ENCODE measurements at places on chromosomes 11 and 22. TPM values are rescaled to one million over a fixed set of nuclear protein-coding genes. Genes with fewer than 3 reads are reported as not detected.

GRCh38 chr22:46684706-46685105 is 53.3 kb downstream of the CERK start:
- DNase-seq = no peak

- no peak for DNase-seq
Measured at GRCh38 chr22:23282089-23282501, 101.8 kb downstream of the BCR start.

DNA sequence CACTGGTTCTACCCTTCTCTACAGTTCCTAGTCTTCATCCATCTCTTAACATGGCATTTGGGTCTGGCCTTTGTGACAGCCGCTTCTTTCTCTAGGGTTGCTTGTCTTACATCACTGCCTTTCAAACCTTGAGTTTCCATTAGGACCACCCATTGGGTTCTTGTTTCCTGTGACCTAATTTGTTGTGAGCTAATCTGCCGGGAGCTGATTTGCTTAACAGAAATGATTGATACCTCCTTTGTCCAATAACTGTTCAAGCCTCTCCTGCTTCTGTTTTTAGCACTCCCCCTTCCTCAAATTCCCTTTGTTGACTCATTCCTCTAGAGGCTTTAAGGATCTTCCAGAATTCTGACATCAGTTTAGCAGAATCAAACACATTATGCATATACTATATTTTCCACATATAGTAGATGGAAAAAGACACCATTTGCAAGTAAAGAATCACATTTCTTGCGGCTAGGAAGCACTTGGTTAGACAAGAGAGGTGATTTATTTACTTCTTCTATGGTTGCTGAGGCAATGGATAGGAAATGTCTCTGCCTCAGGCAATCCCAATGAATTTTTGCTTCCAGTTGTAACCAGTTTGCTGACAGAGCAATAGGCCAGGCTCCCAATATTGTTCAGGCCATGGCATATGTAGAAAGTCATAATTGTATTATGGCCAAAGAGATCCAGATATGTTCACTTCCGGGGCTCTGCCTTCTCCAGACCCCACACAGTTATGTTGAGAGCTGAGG is 130.7 kb downstream of the SNX19 start:
- no peak for DNase-seq

Gene SAA1
- total RNA-seq = 1.5 TPM

Gene PRG3
- total RNA-seq = not detected

GRCh38 chr11:34537636-34538035 is 24.0 kb upstream of the ELF5 start:
- no peak for DNase-seq

DNA sequence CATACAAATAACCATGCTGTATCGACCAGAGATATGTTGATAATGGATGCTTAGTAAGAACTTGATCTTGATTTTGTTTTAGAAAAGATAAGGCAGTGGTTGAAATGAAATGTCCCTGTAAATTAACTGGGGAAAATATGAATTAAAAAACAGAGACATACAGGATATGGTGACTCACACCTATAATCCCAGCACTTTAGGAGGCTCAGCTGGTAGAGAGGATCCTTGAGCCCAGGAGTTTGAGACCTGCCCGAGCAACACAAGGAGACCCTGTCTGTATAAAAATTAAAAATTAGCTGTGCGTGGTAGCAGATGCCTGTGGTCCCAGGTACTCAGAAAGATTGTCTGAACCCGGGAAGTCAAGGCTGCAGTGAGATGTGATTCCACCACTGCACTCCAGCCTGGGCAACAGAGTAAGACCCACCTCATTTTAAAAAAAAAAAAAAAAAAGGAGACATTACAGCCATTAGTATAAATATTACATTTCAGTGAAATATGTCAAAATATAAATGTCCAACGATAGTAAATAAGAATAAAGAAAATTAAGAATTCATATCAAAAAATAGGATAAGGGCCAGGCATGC is 4.6 kb downstream of the PICALM start:
- no peak for DNase-seq

- DNase-seq = no peak
Measured at GRCh38 chr11:10587995-10588394, 19.5 kb upstream of the LYVE1 start.

GRCh38 chr22:43257549-43257948 is 70.6 kb upstream of the TTLL12 start:
- no peak for DNase-seq

DNA sequence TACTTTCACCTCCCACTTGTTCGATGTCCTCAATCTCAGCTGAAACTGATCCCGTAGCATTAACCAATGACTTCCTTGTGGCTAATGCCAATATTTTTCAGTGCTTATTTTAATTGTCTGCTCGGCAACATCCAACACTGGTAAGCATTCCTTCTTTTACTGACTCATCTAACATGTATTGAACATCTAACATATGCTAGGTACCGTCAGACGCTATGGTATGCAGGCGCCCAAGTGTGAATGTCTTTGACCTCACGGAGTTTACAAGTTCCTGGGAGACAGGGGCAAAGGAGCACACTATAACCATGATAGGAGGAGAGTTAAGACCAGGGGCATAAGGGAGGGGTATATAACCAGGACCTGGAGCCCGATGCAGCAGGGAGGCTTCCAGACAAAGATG is 1.7 kb downstream of the BRMS1 start:
- DNase-seq = no peak

DNA sequence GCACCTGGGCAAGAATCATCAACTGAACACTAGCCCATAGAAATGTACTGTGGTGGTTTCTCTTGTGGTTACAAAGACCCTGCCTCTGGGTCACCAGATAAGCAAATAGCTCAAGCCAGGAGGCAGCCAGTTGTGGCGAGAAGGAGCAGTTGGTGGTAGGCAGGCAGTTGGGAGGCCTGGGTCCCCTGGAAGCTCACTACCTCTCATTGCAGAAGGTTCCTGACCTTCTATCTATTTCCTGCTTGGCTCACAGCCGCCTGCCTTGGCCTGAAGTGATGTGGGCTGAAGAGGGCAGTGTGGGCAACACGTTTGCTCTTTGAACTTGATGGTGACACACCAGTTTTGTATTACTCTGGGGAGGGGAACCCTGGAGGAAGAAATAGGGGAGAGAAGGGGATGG is 34.7 kb downstream of the NECTIN1 start:
- no peak for DNase-seq

Gene P4HA3
- total RNA-seq = 0.54 TPM

DNA sequence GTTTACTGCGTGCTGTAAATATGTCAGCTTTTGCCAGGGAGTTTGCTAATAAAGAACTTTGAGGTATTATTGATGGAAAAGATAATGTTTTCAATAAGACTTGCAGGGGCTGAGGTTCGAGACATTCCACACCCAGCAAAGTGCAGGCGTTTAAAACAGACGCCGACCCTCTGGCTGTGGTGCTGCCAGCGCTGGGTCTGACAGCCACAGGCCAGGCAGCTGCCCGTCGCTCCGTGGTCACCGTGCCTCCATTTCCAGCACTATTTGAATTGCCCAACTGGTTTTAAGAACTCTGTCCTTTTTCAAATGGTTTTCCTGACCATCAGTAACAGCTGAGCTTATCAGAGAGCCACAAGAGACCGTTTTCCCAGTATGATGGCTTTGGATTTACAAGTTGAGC is 28.1 kb upstream of the ALX4 start:
- peak; percentile 10 for DNase-seq

- DNase-seq = no peak
Measured at GRCh38 chr11:30987819-30988218, 381.7 kb downstream of the DCDC1 start.

Gene P2RY2
- 13.5 TPM for total RNA-seq

DNA sequence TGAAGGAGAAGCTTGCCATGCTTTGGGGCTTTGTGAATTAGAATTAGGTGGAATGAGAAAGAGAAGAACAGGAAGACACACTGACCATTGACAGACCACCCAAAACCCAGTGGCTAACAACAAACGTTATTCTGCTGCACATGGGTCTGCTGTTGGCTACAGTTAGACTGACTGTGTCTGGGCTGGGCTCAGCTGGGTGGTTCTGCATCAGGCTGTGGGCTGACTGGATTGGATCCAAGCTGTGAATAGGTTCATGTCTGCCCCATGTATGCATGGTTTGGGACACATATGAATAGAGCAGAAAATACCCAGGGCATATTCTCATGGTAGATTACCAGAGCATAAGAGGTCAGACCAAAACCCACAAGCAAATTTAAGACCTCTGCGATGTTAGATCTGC is 11.7 kb upstream of the LDLRAD3 start:
- DNase-seq = no peak

GRCh38 chr11:131278472-131278871 is 91.9 kb upstream of the NTM start:
- no peak for DNase-seq

Gene CD6
- 0.86 TPM for total RNA-seq

- no peak for DNase-seq
Measured at GRCh38 chr11:117875382-117876058, 938 bp downstream of the FXYD6 start.

Gene TMEM191B
- total RNA-seq = 0.62 TPM

DNA sequence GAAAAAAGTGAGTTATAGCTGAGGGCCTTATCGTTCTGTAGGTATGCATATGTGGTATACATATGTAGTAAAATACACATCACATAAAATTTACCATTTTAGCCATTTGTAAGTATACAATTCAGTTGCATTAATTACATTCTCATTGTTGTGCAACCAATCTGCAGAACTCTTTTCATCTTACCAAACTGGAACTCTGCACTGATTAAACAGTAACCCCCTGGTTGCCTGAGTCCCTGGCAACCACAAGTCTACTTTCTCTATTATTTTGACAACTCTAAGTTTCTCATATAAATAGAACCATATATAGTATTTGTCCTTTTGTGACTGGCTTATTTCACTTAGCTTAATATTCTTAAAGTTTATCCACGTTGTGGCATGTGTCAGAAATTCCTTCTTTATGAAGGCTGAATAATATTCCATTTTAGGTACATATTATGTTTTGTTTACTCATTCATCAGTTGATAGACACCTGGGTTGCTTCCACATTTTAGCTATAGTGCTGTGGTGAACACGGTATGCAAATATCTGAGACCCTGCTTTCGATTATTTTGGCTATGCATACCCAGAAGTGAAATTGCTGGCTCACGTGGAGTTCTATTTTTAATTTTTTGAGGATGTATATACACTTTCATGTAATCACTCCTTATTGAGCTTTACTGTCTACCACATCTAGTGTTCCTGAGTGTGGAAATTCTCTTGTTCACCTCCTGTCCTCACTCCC is 1.6 kb upstream of the DDX10 start:
- no peak for DNase-seq

Gene PANX2
- 0.30 TPM for total RNA-seq

GRCh38 chr11:108852701-108853100 is 187.8 kb downstream of the DDX10 start:
- DNase-seq = no peak

- no peak for DNase-seq
Measured at GRCh38 chr11:65716774-65717405, 3.7 kb downstream of the RNASEH2C start.

Gene NELL1
- total RNA-seq = not detected

- peak; percentile 14 for DNase-seq
Measured at GRCh38 chr11:117421476-117421875, 93.8 kb downstream of the CEP164 start.

Gene PKP3
- 0.83 TPM for total RNA-seq

Gene RANBP1
- total RNA-seq = 45.9 TPM

DNA sequence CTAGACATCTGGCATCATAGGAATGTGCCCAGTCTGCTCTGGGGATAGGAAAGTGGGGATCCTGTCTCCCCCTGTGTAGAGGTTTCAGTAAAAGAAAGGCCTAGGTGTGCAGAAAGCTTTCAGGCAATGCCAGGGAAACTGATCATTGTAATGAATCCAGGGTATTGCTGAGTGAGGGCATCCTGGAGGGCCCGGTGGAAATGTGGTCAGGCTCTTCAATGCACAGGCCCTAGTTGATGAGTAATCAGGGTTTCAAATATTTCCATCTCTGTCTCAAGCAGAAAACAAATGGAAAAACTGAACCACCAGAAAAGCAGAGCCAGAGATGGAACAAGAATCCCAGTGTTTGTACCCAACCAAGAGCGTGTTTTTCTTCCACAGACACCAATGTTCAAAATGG is 2.0 kb downstream of the CD3E start:
- DNase-seq = no peak

- no peak for DNase-seq
Measured at GRCh38 chr22:38186429-38186828, 4.8 kb upstream of the PLA2G6 start.

Gene MRGPRX4
- not detected for total RNA-seq

GRCh38 chr22:26245001-26245400 is 75.7 kb downstream of the SEZ6L start:
- no peak for DNase-seq
